ENCODE measurements at places on chromosomes 11 and 22.

GRCh38 chr11:46504817-46505613 is 88.8 kb downstream of the AMBRA1 start:
- DNase-seq: no peak

GRCh38 chr22:41240377-41241132 is at the start of gene CHADL:
Gene CHADL, minus strand, starts transcription at chr22:41240931. Its CDS starts 50 bp downstream, at chr22:41240881.
- no peak for DNase-seq

DNA sequence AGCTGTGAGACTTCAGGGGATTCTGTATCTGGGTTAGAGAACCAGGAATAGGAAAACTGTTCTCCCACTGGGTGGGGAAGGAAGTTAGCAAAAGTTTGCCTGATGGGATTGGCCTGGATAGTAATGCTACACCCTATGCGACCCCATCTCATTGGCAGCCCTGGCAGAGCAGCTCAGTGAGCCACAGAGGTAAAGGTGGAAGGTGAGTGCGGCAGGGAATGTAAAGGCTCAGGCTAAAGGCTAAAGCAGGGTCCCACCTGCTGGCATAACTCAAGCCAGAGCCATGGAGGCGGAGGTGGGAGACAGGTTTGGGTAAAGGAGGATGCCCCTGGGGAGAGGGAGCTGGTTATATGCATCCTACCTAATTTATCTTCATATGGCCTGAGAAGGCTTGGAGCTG is 18.7 kb downstream of the SSH3 start:
- DNase-seq: no peak

DNA sequence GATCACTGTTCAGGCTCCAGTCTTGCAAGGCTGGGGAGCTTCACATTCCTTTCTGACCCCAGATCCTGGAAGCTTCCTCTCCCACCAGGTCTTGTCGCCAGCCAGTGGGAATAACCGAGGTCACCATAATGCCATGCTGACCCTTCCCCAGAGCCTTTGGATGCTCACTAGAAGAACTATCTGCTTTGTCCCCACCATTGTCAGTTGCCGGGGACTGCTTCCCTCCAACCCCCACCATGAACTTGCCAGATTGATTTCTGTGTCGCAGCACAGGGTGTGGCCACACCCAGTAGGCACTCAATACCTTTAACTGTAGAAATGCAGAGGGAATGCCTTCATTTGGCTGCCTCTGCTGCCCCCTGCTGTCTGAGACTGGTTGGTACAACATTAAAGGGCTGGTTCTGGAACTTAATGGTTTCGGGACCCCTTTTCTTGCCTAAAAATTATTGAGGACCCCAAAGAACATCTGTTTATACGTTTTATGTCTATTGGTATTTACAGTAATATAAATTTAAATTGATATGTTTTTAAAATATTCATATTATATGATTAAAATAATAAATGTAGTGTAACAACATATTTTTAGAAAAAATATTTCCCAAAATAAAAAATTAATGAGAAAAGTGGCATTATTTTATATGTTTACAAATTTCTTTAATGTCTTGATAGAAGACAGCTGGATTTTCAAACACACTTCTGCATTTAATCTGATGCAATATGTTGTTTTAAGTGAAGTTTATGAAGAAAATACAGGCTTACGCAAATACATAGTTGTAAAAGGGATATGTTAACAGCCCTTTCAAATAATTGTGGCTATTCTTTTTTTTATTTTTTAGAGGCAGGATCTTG is 6.7 kb upstream of the GDPD5 start:
- DNase-seq: no peak
